Natural killer cell (primary cell): ENCODE measurements at places on chromosomes 3 and 15. TPM values are rescaled to one million over a fixed set of nuclear protein-coding genes. Genes with fewer than 3 reads are reported as not detected.
A peak's percentile ranks its signal among the peaks of the same experiment; 100 is the strongest.

GRCh38 chr3:54038391-54038790 lies 84.0 kb upstream of the CACNA2D3 start:
- no peak overlapping the region for H3K27ac ChIP-seq
- no peak for DNase-seq
- no peaks in the 10 kb centered on the region for H3K4me1 ChIP-seq
- H3K4me3 ChIP-seq = no peak overlapping the region

Gene ZNF502
- 2.8 TPM for total RNA-seq

- H3K36me3 ChIP-seq = no peaks in the 10 kb centered on the region
- no peak for DNase-seq
- no peaks in the 10 kb centered on the region for H3K27me3 ChIP-seq
- no peak overlapping the region for H3K27ac ChIP-seq
- H3K4me1 ChIP-seq = no peaks in the 10 kb centered on the region
- H3K4me3 ChIP-seq = no peak overlapping the region
Observed at GRCh38 chr3:69560116-69560515, 174.2 kb upstream of the FRMD4B start.

- no peaks in the 10 kb centered on the region for H3K36me3 ChIP-seq
- no peaks in the 10 kb centered on the region for H3K27me3 ChIP-seq
Observed at GRCh38 chr3:178386880-178387279, 149.4 kb upstream of the KCNMB2 start.

- no peaks in the 10 kb centered on the region for H3K36me3 ChIP-seq
- no peaks in the 10 kb centered on the region for H3K4me1 ChIP-seq
- no peak for DNase-seq
- H3K27me3 ChIP-seq = no peaks in the 10 kb centered on the region
- H3K27ac ChIP-seq = no peak overlapping the region
Observed at GRCh38 chr3:8851703-8852102, 82.3 kb upstream of the OXTR start.

Gene DNAJA4
- total RNA-seq = 26.3 TPM

DNA sequence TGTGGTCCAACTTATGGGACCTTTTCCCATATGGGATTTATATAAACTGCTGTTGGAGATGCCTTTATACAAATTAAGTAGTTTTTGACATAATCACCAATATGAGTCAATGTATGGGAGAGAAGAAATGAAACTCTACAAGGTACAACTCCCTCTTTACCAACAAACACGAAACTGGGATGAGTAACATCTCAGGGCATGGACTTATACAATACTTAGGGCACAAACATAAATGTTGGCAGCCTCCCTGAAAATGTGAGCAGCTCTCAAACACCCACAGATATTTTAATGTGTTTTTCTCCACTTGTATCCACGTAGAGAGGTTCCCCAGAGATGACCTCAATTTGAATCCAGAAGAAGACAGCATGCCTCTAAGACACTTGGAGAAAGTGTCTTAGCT lies 161.6 kb downstream of the MAGI1 start:
- H3K36me3 ChIP-seq = no peaks in the 10 kb centered on the region
- H3K27me3 ChIP-seq = no peaks in the 10 kb centered on the region
- H3K27ac ChIP-seq = no peak overlapping the region
- H3K4me1 ChIP-seq = no peaks in the 10 kb centered on the region

DNA sequence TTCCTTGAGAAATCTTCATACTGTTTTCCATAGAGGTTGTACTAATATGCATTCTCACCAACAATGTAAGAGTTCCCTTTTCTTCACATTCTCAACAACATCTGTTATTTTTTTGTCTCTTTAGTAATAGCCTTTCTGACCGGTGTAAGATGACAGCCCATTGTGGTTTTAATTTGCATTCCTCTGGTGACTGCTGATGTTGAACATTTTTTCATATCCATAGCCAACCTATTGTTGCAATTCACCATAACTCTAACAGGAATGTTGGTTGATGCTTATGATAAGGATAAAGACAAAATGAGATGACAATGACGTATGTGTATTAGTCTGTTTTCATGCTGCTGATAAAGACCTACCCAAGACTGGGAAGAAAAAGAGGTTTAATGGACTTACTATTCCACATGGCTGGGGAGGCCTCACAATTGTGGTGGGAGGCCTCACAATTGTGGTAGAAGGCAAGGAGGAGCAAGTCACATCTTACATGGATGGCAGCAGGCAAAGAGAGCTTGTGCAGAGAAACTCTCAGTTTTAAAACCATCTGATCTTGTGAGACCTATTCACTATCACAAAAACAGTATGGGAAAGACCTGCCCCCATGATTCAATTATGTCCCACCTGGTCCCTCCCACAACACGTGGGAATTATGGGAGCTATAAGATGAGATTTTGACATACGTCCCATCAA lies 37.6 kb upstream of the RHCG start:
- DNase-seq = no peak
- H3K4me3 ChIP-seq = no peak overlapping the region
- H3K4me1 ChIP-seq = no peaks in the 10 kb centered on the region
- no peaks in the 10 kb centered on the region for H3K36me3 ChIP-seq

Gene CGNL1
- total RNA-seq = not detected

DNA sequence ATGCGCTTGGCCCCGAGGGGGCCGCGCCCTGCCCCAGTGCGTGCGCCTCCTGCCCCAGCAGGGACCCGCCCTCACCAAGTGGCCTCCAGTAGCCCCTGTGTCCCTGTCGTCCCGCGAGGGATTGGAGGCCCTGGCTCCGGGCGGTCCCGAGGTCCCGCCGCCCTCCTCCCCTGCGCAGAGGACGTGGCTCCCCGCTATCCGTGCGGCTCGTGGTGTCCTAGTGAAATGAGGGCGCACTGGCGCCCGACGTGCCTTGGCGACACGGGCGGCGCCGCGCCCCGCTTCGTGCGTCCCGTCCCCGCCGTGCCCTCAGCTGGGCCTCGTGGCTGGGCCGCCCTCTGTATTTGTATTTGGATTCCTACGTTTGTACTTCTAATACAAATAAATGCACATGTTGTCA lies 557.5 kb downstream of the OCA2 start:
- no peak for DNase-seq
- no peaks in the 10 kb centered on the region for H3K36me3 ChIP-seq
- H3K4me3 ChIP-seq = no peak overlapping the region
- H3K27me3 ChIP-seq = no peaks in the 10 kb centered on the region
- no peak overlapping the region for H3K27ac ChIP-seq

- H3K27ac ChIP-seq = no peak overlapping the region
- DNase-seq = no peak
- no peaks in the 10 kb centered on the region for H3K36me3 ChIP-seq
Observed at GRCh38 chr3:197899833-197900478, 50.0 kb upstream of the RPL35A start.

- no peaks in the 10 kb centered on the region for H3K27me3 ChIP-seq
- H3K4me3 ChIP-seq = no peak overlapping the region
- no peaks in the 10 kb centered on the region for H3K4me1 ChIP-seq
- no peak for DNase-seq
- no peaks in the 10 kb centered on the region for H3K36me3 ChIP-seq
Observed at GRCh38 chr3:189424922-189425321, 206.3 kb upstream of the TP63 start.

Gene TNIK
- 119 TPM for total RNA-seq

DNA sequence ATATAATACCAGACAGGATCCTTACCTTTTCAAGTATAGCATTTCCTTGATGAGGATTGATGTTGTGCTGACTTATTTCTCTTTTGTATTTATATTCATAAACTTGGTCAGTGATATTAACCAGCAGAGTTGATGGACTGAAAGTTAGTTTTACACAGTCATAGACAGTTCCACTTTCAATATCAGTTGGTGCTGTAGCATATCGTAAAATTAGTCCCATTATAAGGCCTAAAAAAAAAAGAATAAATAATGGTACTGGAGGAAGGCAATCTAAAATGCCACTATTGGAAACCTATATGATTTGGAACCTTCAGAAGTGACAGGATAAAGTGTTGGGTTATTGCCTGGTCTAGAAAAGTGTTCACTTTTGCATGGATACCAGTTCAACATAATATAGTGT lies 16.3 kb downstream of the SLC9A9 start:
- H3K4me3 ChIP-seq = no peak overlapping the region
- H3K36me3 ChIP-seq = no peaks in the 10 kb centered on the region
- H3K27ac ChIP-seq = no peak overlapping the region
- H3K27me3 ChIP-seq = no peaks in the 10 kb centered on the region
- H3K4me1 ChIP-seq = no peaks in the 10 kb centered on the region

GRCh38 chr3:16916840-16917239 lies 32.1 kb downstream of the PLCL2 start:
- no peaks in the 10 kb centered on the region for H3K36me3 ChIP-seq
- no peak for DNase-seq
- no peaks in the 10 kb centered on the region for H3K27me3 ChIP-seq
- H3K4me1 ChIP-seq = peaks cover 17% of the 10 kb centered on the region

DNA sequence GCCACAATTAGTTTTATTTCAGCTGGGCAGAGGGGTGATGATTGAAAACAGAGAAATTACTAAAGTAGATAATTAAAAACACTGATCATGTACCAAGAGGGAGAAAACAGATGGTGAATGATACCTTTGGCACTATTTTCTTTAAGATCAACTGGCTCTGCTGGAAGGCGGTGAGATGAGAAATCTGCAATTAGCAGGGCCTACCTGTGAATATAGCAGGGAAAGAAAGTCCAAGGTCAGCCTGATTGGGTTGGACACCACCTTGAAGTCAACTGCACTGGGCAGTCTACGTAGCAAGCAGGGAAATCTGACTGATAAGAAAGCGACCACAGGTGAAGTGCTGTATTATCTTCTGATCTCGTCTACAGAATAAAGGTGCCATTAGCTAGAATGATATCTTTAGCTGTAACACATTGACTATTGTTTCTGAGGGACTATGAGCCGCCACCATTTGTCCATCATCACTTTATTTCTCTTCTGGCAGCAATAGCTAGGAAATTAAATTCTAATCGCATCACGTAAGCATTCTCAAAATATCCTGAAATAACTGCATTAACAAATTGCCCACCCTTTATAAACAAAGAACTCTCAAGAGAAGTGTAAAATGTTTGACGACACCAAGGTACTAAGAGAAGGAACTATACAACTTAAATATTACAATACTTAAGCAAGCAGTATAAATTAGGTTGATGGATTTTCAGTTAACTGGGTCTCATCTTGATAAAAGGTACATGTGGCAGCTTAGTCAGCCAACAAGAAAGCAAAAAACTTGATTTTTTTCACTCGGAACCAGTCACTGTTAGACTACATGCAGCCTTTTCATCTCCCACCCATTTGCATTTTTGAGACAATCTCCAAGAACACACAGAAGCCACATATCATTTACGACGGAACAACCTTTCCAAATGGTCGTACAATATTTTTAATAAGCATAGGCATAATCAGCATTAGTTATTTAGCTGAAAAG lies 1.3 kb downstream of the NEDD4 start:
- peak overlapping the region; percentile 91 for H3K4me3 ChIP-seq
- no peak overlapping the region for H3K27ac ChIP-seq
- H3K27me3 ChIP-seq = no peaks in the 10 kb centered on the region
- H3K4me1 ChIP-seq = peaks cover 5% of the 10 kb centered on the region

- H3K27me3 ChIP-seq = no peaks in the 10 kb centered on the region
- DNase-seq = no peak
- no peaks in the 10 kb centered on the region for H3K4me1 ChIP-seq
- no peak overlapping the region for H3K4me3 ChIP-seq
- no peak overlapping the region for H3K27ac ChIP-seq
Observed at GRCh38 chr3:114994554-114995341, 152.3 kb downstream of the ZBTB20 start.

DNA sequence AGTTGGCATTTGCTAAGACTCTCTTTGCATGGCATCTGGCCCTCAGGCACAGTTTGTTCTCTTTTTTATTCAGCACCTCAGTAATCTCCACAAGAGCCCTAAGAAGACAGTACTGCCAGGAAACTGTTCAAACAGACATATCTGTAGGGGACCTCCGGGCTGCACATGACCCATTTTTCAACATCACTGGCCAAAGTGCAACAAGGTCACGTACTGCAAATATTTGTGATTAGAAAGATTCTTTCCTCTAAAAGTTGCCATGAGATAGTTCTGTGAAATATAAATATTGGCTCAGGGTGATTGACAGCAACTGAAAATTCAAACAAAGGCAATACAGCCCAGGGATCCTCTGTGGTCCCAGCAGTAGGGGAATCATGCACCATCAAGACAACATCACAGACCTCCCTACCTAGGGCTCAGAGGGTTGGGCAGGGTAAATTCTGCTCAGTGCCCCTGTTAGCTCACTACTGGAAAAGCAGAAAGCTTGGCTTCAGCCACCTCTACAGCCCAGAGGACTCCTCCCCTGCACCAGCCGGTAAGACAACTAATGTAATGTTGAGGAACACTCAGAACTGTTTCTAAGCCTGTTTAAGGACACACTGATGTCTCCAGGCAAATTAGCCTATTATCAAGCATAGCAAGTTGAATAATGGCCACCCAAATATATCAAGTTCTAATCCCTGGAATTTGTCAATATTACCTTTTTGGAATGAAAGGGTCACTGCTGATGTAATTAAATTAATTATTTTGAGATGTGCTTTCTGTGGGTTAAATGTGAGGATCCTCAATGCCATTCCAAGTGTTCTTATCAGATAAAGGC lies 117.4 kb upstream of the LPP start:
- H3K4me1 ChIP-seq = peaks cover 8% of the 10 kb centered on the region
- no peaks in the 10 kb centered on the region for H3K27me3 ChIP-seq
- no peak overlapping the region for H3K4me3 ChIP-seq
- no peak overlapping the region for H3K27ac ChIP-seq

DNA sequence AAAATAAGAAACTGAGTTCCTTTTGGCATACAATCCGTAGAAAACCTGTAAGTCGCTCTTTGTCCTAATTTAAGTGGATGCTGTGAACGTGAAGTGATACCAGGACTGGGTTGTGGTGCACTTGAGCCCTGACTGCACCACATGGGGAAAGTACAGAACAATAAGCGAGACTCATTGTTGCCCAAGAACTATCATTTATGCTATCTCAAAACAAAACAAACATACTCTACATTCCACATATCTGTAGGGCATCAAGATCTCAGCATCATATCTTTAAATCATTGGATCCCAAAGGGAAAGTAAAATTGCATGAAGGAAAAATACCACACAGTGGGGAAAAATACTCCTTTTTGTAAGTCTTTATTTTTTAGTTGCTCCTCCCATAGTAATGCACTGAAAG lies 580.3 kb downstream of the MECOM start:
- H3K4me3 ChIP-seq = no peak overlapping the region
- H3K27ac ChIP-seq = no peak overlapping the region

DNA sequence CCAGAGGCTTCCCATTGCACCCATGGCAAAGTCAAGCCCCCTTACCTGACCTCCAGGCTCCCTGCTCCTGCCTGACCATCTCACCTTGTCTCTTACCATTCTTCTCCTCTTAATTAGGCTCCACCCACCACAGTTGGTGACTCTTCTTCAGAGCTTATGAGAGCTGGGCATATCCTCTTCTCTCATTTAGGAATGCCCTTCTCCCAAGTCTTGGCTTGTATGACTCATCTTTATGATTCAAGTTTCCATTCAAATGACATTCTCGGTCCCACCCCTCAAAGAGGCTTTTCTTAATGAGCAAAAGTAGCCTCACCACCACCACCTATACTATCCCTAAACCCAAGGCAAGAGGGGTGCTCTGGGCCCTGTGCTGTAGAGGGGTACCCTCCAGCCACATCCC lies 55.3 kb upstream of the NUDT16 start:
- H3K4me3 ChIP-seq = no peak overlapping the region
- no peaks in the 10 kb centered on the region for H3K4me1 ChIP-seq
- H3K27ac ChIP-seq = no peak overlapping the region

Gene OR5K2
- total RNA-seq = not detected

- H3K36me3 ChIP-seq = no peaks in the 10 kb centered on the region
- H3K27ac ChIP-seq = no peak overlapping the region
- no peaks in the 10 kb centered on the region for H3K27me3 ChIP-seq
- no peak for DNase-seq
Observed at GRCh38 chr3:156174229-156174847, 54.0 kb downstream of the KCNAB1 start.

Gene SCG3
- not detected for total RNA-seq

GRCh38 chr3:193732827-193733226 lies 139.8 kb downstream of the OPA1 start:
- no peak overlapping the region for H3K27ac ChIP-seq
- H3K36me3 ChIP-seq = no peaks in the 10 kb centered on the region
- H3K4me1 ChIP-seq = no peaks in the 10 kb centered on the region
